Activated gamma-delta T cell treated with Interleukin-2 at 50 U/mL for 16 hours (primary cell): ENCODE measurements at places on chromosomes 7 and 10.

GRCh38 chr7:100896732-100897608, 1.3 kb upstream of the ACHE start:
- no peak for DNase-seq

DNA sequence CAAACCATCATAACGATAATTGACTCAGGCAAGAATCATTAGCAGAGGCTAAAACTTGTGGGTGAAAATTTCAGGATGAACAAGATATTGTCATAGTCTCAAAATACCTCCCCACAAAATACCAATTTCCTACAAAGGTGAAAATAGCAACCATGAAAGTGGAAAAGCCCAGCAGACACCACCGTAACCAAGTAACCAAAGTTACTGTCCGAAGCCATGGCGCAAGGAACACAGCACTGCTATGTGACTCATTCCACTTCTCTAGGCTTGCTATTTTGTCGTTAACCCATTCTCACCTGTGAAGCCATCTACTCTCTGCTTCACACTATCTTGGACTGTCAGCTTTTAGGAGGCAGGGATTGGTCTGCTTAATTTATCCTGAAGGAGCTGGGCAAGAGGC, 113.8 kb upstream of the CACUL1 start:
- no peak for DNase-seq

DNA sequence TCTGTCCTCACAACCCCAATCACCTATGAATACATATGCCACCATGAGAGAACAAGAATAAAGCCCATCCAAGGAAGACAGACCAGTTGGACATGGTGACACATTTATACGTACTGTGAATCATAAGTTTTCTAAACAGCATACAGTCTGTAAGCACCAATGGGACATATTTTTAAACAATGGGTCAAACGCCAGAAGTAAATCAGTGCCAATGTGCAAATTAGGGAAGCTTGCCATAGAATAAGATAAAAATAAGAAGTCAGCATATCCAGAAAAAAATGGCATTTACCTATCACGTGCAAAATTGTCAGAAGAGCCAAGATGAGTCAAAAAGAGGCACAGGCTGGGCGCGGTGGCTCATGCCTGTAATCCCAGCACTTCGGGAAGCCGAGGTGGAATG, 910.4 kb downstream of the SORCS1 start:
- DNase-seq: no peak

DNA sequence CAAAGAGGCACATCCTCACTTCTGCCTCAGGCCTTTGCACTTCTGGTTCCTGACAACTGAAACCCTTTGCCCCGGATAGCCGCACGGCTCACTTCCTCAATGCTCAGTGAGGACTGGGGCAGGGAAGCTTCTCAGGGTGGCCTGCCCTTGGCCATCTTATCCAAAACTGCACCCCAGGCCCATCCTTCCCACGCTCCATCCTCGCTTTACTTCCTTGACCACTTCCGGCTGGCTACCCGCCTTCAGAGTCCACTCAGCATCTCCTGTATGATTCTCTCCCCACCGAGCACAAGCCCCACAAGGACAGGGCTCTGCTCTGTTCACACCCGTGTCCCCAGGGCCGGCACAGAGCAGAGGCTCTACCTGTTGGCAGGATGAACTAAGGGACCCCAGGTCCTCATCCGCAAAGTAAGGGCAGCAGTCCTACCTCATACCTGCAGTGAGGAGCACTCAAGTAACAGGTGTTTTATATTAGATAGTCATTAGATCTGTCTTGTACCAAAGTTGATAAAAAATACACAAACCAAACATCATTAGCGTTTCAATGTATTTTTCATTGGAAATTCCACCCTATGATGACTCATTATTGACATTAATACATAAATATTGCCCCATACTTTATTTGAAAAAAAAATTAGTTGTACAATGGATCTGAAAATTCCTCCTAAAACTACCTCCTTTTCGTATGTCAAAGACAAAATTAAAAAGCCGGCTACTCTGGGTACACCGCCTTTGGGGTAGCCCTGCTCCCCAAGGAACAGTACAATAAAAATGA, 35.0 kb downstream of the GNA12 start:
- DNase-seq: no peak

DNA sequence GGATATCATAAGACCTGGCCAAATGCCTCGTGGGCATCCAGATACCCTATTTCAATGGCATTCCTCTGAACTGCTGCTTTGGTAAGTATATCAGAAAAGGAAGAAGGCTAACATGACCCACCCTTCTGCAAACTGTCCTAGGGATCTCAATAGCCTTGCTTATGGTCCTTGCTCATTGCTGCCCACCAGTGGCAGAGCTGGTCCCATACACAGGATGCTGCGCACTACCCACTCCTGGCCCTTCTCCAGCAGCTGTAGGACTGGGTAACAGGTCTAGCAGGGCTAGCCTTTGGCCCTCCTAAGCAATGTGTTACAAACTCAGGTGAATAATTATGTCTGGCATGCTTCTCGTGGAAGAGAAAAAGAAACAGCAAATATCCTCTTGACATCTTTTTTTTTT, 72.5 kb downstream of the C10orf90 start:
- no peak for DNase-seq

- DNase-seq: no peak
Measured at GRCh38 chr10:131973160-131973951, 8.4 kb downstream of the BNIP3 start.

DNA sequence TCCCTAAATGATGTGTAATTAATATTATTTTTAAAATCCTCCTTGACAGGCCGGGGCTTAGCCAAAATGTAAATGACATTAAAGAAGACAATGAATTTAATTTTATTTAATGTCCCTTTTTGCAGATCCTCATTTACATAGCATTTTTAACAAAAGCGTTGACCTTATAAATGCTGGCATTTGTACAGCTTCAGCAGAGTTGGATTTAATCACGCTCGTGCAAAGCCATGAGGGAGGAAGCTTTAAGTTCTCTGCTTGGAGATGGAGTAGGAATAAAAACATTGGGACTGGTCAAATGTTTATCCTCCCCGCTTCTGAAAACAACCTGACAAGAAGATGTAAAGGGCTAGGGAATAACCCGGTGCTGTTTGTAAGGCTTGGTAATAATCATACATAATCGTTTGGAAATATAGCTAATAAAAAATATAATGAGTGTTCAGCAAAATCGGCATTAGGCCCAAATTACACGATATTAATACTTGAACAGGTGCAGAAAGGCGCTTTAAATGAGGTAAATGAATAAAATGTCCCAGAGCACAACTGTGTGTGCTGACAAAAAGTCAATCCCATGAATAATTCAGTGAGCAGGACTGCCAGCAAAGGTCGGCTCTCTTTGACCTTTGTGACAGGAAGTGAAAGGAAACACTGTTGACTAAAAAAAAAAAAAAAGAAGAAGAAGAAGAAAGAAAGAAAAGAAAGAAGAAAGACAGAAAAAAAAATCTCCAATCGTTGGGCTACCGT, 11.5 kb downstream of the EBF3 start:
- DNase-seq: no peak

GRCh38 chr10:9819756-9820494, 1197.7 kb upstream of the CELF2 start:
- DNase-seq: no peak

- no peak for DNase-seq
Measured at GRCh38 chr7:154873500-154874121, 129.3 kb downstream of the PAXIP1 start.

DNA sequence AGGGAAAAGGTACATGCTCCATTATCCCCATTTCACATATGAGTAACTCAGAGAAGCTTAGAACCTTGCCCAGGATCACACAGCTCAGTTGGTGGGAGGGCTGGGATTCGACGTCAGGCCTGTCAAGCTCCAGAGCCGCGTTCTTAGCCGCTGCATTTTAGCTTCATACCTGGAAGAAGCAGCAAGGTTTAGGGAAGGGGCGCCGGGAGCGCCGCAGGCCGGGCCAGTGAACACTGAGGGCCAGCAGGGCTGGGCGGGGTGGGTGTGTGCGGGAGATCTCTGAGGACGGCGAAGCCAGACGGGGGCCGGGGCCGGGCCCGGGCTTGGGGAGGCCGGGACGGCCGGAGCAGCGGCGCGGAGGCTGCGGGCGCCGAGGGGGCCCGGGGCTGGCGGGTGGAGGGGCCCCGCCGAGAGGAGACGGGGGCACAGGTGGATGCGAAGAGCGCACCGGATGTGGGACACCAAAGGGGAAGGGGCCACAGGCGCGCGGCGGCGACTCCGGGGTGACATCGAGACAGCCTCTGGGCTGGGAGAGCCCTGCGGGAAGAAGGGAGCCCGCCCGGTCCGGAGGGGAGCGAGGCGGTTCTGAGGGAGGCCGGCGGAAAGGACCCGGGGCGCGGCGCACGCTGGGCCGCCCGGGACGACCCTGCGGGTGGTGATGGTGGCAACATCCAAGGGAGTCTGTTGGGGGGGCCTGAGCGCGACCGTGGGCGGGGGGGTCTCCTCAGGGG, 498 bp downstream of the NDST2 start:
- DNase-seq: peak; percentile 62

DNA sequence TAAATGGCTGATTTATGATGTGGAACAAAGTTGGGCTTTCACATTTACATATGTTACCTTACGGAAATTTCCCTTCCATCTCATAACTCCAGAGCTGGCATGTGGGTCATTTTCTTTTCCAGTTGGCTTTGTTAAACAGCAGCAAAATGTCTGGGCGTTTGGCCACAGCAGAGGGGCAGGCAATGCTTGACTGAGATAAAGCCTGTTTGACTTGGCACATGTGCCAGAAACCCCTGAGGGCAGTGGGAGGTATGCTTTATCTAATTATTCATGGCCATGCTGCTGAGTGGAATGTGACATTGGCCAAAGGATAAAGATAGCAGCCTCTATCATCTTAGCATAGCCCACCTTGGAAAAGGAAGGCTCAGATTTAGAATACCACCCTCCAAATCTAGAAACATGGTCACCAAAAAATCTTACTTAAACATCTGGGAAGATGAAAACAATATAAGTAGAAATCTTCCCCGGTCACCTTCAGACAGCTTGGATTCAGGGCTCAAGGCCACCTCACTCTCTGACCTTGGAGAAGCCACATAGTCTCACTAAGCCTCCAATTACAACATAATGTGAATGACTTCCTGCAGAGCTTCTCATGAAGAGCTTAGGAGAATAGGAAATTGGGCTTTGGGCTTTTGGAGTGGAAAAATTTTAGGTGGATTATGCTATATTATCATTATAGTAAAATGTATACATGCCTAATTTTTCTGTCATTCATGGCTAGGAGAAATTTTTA, 101.5 kb downstream of the GRM3 start:
- no peak for DNase-seq
